ENCODE measurements at places on chromosomes 2 and 18. TPM values are rescaled to one million over a fixed set of nuclear protein-coding genes. Genes with fewer than 3 reads are reported as not detected.

GRCh38 chr2:84902526-84902925, 2.9 kb upstream of the TMSB10 start:
- DNase-seq: no peak

DNA sequence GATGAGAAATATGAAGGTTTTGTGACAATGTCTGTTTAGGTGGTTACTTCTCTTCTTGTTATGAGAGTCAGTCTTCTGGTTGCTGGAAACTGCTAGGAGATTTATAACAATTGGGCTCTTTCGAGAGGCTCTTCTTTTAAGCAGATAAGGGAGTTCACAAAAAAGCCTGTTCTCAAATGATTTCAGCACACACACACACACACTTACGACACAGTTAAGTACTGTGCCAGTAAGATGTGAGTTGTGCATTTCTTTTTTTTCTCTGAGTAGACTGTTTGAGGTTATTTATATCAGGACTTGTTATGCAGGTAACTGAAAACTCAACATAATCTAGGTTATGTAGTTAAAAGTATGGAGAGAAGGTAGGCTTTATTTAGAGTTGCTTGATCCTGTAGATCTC, 49.8 kb downstream of the MSH2 start:
- no peak for DNase-seq

- DNase-seq: no peak
Measured at GRCh38 chr2:8693157-8693821, 11.4 kb downstream of the ID2 start.

DNA sequence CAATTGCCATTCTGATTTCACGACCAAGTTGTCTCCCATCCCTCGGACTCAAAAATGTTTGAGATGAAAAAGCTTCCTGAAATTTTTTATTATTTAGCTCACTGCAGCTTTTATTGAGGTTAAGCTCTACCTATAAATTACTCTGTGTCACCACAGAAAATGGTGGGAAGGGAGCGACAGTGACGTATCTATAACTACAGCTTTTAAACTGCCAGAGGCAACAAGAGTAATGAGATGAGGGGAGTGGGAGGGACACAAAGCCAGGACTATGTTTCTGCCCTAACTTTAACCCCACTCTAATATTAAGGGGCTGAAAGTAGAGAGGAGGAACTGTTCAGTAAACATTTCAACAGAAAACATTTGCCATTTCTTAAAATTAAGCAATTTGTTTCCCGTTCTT, 37.4 kb downstream of the SMAD2 start:
- DNase-seq: no peak

GRCh38 chr2:236887531-236887930, 198.2 kb upstream of the COPS8 start:
- no peak for DNase-seq

- DNase-seq: no peak
Measured at GRCh38 chr2:211875488-211875887, 663.1 kb downstream of the ERBB4 start.

DNA sequence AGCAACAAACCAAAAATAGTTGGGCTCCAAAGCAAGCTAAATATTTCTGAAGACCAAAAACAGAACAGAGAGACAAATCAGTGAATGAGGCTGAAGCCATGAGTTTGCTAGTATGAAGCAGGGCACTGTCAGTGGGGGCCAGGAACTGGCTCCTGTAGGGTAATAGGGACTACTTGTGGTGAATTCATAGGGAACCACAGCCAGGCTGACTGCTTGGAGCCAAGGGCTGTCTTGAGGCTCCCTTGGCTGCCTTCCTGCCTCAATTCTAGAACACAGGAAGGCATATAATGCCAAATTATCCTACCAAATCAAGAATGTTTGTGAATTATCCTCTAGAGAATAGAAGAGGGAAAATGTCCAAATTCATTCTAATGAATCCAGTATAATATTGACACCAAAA, 406.0 kb downstream of the CCDC85A start:
- DNase-seq: no peak

GRCh38 chr2:231223458-231223976, 25.1 kb downstream of the ARMC9 start:
- DNase-seq: no peak

- no peak for DNase-seq
Measured at GRCh38 chr2:161839926-161840325, 215.7 kb downstream of the SLC4A10 start.

GRCh38 chr2:219476652-219477151, 22.0 kb upstream of the GMPPA start:
- DNase-seq: no peak

GRCh38 chr2:158810731-158811460, 15.8 kb downstream of the DAPL1 start:
- no peak for DNase-seq

GRCh38 chr2:231246171-231246842, 47.9 kb downstream of the ARMC9 start:
- no peak for DNase-seq

DNA sequence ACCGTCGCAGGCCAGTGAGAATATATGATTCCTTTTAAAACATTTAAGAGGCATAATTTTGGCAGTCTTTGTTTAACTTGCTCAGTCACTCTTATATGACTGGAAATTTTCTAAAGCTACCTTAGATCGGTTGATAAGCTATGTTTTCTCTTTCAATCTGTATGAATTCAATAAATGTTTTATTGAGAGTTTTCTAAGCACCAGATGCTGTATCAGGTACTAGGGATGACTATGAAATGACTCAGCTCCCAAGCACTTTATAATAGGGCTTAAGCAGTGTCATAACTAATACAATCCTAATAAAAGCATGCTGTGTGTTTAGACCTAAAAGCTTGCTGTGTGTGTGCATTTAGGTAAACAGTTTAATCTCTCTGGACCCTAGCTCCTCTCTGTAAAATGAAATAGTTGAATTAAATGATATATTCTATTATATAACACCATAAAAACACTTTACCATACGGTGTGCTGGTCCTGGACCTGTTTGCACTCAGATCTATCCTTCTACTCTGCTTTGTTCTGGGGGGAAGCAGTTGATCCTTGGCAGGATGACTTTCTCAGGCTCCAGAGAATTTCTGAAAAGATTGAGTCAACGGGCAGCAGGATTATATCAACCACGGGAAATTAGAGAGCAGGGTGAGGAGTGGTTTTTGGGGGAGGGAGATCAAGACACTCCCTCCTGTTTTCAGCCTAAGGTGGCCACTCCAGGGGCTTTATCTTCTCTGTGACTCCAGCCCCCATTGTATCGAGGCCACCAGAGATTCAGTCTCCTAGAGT, 26.1 kb upstream of the SLC38A11 start:
- DNase-seq: no peak

GRCh38 chr2:154447727-154448418, 250.6 kb upstream of the KCNJ3 start:
- DNase-seq: no peak

- no peak for DNase-seq
Measured at GRCh38 chr18:45566025-45566740, 49.1 kb upstream of the SLC14A2 start.

DNA sequence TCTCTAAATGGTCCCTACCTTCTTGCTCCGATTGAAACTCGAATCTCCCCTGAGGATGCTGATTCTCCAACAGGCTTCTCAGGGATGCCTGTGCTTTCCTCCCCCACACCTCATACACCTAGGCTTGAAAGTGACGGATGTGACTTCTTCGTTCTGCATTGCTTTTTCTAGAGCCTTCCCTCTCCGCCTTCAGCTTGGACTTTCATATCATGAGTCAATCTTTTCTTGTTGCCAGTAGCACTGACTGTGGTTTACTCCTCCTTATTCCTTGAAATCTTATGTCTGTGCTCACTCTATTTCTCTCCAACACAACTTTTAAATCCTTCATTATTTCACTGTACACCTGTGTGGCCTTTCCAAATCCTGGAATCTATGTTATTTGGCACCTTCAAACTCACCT, 451.4 kb downstream of the TMX3 start:
- DNase-seq: no peak

GRCh38 chr2:105969552-105969951, 224.5 kb downstream of the UXS1 start:
- peak; percentile 27 for DNase-seq

- no peak for DNase-seq
Measured at GRCh38 chr2:150517951-150518680, 30.6 kb upstream of the RND3 start.

GRCh38 chr18:79912994-79913831, 38.2 kb downstream of the SLC66A2 start:
- no peak for DNase-seq

DNA sequence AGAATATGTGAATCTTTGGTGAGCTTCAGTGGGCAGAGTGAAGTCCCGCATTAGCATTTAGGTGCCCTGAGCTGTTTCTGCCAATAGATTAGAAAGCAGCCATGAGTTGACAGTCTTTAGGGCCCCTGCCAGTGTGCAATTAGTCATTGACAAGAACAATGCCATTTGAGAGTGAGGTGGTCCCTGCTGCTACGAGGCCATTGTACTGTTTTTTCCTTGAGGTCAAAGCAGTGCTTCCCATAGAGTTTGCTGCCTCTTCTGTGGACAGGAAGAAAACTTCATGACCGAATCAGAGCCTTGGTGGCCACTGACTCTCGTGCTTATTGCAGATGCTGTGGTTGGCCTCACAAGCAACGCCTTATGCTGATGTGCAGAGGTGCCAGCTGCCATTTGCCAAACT, 102.7 kb downstream of the SH3BP4 start:
- DNase-seq: no peak

- no peak for DNase-seq
Measured at GRCh38 chr2:136118819-136119716, 1.1 kb upstream of the CXCR4 start.

- DNase-seq: no peak
Measured at GRCh38 chr2:224586127-224586695, 1.0 kb upstream of the CUL3 start.

GRCh38 chr18:36809590-36810381, 19.0 kb downstream of the TPGS2 start:
- peak; percentile 39 for DNase-seq

DNA sequence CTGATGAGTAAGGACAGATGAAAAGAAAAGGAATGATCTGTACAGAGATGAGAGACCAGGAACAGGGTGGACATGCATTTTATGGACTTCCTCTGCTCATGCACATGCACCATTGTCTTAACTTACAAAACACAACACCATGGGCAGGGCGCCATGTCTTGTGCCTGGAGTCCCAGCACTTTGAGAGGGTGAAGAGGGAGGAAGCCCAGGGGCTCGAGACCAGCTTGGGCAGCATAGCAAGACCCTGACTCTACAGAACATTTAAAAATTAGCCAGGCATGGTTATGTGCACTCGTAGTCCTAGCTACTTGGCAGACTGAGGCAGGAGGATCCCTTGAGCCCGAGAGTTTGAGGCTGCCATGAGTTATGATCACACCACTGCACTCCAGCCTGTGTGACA, 86.9 kb downstream of the ZFP36L2 start:
- DNase-seq: no peak

DNA sequence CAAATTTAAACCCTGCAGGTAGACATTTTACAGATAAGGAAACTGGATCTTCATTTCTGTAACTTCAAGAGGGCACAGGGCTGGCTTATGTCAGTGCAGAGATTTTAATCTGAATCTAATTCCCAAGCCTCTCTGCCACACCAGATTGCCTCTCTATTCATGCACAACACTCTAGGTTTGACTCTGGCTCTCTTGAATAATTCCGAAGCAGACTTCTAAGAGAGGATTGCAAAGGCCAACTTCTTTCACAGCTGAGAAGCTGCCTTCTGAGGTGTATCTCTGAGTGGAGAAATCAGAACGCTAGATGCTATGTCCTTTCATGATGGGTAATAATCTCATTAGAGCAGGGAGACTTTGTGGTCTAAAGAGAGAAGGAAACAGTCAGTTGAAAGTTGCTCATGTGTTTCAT, 20.1 kb upstream of the MGAT5 start:
- DNase-seq: no peak

DNA sequence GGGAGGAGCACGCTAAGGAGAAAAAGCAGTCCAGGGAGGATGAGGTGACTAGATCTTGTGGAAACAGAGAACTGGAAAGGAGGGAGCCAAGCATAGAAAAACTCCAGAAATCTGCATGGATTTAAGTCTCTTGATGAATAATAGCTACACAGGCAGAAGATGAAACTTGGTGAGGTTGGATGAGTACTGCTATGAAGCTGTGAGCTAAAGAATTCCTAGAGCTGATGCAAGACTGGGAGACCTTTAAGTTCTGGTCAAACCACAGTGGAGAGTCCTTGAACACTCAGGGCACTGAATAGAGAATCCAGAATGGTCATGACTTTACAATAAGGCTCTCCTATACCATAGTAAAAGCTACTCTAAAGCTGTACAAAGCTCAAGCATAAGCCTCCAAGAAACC, 18.4 kb upstream of the PIEZO2 start:
- DNase-seq: no peak

GRCh38 chr2:233209533-233210171, 41.8 kb upstream of the ATG16L1 start:
- DNase-seq: peak; percentile 16

DNA sequence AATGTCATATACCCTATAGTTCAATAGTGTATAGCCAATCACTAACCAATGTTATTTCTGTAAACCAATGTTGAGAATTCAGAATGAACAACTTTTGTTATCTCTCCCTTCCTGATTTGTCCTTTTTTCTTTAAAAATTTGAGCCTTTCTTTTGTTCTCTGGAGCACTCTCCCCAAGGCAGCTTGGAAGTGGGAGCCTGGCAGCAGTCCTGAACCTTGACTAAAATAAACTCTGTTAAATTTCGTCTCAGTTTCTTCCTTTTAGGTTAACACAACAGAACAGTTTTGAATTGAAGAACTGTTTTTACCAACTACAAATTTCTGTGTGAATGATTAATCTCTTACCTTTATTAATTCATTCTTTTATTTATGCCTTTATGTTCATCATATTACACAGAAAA, 35.9 kb downstream of the CD302 start:
- DNase-seq: no peak

GRCh38 chr2:198873503-198874471, 584.0 kb downstream of the SATB2 start:
- no peak for DNase-seq

The SERPINB13 gene
- total RNA-seq: 0.07 TPM

The DSG1 gene
- total RNA-seq: not detected

The RNF152 gene
- 0.47 TPM for total RNA-seq

The STAT4 gene
- total RNA-seq: 2.0 TPM

The FAM124B gene
- total RNA-seq: not detected

The GRHL1 gene
- 8.5 TPM for total RNA-seq

The DNAJC5G gene
- 2.5 TPM for total RNA-seq

The EDAR gene
- total RNA-seq: 0.15 TPM

The TUBB8B gene
- 0.57 TPM for total RNA-seq

The SPEG gene
- 56.6 TPM for total RNA-seq

The KRTCAP3 gene
- 65.7 TPM for total RNA-seq

The CCDC74A gene
- total RNA-seq: 13.6 TPM

The THOC1 gene
- 26.0 TPM for total RNA-seq

The ABCG8 gene
- 0.05 TPM for total RNA-seq

The ABCB6 gene
- total RNA-seq: 24.5 TPM
